ENCODE measurements at places on chromosomes 16 and 17.

DNA sequence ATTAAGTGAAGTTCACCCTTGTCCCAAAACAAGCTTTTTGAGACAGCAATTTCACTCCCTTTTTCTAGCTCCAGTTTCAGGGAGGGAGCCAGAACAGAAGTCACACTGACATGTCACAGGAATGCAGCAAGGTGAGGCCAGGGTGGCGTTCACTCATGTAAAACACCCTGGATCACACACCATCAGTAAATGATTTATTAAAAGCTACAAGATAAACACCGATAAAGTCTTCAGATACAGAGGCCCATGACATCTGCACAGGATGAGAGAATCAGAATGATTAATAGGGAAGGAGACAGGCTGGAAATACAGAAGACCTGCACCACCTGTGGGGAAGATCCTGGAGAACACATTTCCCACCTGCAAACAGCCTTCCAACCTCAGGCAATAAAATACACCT is 77.5 kb upstream of the DYNLRB2 start:
- DNase-seq = no peak

DNA sequence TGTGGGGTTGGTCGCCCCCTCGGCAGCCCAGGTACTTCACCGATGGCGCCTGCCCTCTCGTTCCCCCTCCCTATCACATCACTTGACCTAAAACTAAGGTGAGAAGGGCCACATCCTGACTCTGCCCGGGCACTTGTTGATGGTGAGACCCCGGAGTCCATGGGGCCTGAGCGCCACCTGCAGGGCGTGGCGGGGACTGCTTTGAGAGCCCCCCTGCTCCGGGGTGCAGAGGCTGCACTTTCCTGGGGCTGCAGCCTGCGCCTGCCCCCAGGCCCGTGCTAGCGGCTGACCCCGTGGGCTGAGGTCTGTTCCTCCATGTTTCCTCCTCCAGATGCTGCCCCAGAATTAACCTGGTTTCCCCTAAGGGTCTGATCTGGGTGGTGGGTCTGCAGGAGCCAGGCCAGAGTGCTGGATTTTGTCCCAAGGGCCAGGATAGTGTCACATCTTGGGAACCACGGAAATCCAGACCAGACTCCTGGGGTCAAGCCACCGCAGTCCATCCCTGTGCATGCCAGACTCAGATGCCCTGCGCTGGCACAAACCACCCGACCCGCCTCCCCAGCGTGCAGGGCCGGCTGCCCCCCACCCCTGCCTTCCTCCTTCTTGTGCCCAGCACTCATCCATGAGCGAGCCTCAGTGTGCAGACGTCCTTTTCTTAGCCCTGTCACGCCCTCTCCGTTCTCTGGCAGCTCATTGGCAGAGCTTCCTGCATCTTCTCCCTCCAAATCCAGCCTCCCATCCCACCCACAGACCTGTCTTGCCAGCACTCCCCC is 2.7 kb downstream of the NDUFAF8 start:
- peak; percentile 9 for DNase-seq

DNA sequence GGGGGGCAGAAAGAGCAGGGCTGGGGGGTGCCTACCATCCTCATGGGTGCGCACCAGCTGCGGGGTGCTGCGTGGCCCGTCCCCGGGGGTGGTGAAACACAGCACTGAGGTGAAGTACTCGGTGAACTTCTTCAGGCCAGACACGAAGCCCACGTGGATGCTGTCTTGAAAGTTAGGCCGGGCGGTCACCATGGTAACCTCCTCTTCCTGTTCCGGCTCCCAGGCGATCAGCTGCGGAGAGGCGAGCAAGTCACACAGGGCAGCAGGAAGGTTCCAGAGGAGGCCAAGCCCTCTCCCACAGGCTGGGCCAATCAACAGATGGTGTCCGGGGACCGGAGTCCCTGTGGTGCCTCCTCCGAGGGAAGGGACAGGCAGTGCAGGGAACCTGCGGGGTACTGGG is 90.1 kb upstream of the CDC42EP4 start:
- peak; percentile 51 for DNase-seq

GRCh38 chr16:6105115-6105514 is 1007.5 kb upstream of the EEF2KMT start:
- no peak for DNase-seq

GRCh38 chr17:17940441-17940911 is 31.7 kb downstream of the TOM1L2 start:
- DNase-seq = no peak

- no peak for DNase-seq
Observed at GRCh38 chr17:65359016-65359415, 202.4 kb downstream of the AXIN2 start.

DNA sequence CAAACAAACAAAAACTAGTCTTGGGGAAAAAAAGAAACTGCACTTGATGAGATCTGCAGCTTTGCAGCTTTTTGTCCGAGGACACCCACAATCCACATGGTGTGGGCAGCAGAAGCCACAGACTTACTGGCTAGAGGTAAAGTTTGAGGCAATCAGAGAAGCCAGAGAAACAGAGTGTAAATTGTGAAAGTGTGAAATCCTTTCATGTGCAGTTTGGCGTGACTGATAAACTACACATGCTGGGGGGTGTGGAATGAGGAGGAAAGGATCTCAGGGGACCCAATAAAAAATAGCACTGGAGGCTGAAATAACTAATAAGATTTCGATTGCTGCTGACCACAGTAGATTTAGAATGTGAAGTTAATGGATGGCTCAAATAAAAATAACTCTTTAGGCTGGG is 42.4 kb upstream of the HOXB13 start:
- DNase-seq = no peak

- DNase-seq = no peak
Observed at GRCh38 chr16:86899757-86900156, 321.4 kb downstream of the FOXL1 start.

DNA sequence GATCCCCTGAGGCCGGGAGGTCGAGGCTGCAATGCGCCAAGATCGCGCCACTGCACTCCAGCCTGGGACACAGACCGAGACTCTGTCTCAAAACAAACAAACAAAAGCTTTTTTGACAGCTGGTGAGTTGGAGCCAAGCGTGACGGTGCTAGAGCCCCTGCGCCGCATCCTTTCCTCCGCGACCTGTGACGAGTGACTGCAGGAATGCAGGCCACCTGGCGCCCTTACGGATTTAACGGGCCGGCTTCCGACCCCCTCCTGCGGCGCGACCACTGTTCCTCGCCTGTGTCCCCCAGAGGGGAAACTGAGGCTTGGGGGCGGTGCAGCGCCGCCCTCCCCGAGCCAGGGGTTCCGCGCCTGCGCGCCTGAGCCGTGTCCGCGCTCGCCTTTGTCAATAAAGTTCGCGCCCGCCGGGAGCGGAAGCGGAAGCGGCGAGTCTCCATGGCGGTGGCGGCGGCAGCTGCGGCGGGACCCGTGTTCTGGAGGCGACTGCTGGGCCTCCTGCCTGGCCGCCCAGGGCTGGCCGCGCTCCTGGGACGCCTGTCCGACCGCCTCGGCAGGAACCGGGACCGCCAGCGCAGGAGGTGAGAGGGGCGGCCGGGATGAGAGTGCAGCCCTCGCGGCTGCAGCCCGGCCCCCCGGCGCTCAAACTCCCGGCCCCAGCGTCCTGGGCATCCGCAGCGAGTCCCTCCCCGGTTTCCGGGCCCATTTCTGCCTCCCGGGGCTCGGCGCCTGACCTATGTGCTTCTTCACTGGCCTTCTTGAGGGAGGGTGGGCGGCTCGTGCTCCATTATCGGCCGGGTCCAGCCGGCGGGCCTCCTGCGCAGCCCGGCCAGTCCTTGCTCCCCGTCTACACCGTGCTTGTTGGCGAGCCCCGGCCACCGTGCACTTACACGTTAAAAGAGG is at the start of gene PGS1:
TSS of gene PGS1 (plus strand) at position 425 of the 906 bp plus-strand sequence. CDS start at position 442, 17 bp downstream.
- peak; percentile 61 for DNase-seq

- DNase-seq = no peak
Observed at GRCh38 chr17:58960068-58960467, 146.6 kb downstream of the TRIM37 start.

DNA sequence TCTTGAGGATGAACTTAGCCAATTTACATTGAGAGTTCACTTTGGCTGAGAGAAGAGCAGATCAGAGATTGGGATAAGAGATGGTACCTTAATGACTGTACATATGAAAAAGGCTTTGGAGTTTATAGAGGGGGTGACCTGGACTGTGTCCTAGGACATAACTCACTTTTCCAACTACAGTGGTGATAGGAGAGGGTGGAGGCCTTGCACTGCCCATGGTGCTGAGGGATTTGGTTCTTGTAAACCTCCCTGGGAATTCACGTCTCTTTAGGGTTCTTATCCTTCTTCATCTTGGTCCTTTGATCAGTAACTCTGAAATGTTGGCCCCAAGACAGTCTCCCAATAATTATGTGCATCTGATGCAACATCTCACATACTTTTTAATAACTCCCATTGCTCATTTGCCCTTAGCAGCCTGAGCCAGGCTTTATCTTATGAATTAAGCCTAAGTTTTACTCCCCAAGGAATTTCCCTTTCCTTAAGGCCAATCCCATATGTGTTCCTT is at the start of gene OR4D1:
TSS of gene OR4D1 (plus strand) at position 455 of the 505 bp plus-strand sequence. CDS start 6,770 bp downstream, outside the sequence.
- no peak for DNase-seq

- DNase-seq = no peak
Observed at GRCh38 chr16:4309102-4309832, 6.6 kb upstream of the GLIS2 start.

- DNase-seq = no peak
Observed at GRCh38 chr17:37694734-37695133, 50.1 kb downstream of the HNF1B start.

DNA sequence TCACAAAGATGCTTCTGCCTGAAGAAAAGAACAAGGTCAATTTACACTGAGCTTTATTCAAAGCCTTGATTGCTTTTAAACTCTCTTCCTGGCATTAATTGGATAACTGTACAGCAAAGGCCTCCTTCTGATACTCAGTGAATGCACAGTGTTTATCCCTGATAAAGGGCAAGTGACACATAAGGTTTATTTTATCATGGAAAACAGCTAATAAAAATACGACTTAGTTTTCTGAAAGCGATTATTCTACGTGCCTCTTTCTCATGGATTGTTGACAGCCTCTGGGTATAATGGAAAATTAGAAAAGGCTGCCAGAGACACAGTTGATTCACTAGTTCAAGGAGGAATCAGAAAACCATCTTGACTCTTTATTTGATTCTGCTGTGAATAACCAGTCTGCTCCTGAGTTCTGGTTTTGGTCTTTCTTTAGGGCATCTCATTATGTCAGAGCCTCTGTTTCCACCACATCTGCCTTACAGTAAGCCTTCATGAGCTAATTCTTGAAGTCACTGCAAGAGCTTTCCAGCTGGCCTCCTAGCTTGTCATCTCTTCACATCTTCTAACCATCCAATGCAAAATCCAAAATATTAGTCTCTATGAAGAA is 212.9 kb downstream of the CNTNAP4 start:
- DNase-seq = no peak

DNA sequence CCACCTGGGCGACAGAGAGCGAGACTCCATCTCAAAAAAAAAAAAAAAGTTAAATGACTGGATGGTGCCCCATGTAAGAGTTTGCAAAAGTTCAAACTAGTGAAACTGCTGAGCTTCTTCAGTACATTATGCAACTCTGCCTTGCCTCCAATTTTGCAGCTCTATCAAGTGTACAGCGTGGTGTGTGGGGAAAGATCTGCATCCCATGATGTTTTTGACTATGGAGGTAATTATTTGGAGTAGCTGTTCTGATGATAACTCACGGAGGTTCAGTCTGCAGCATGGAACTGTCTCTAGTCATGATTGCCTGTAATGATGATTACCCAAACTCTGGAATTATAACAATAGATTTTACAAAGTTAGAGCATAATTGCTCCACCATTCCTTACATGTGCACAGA is 149.6 kb downstream of the PITPNC1 start:
- DNase-seq = no peak

DNA sequence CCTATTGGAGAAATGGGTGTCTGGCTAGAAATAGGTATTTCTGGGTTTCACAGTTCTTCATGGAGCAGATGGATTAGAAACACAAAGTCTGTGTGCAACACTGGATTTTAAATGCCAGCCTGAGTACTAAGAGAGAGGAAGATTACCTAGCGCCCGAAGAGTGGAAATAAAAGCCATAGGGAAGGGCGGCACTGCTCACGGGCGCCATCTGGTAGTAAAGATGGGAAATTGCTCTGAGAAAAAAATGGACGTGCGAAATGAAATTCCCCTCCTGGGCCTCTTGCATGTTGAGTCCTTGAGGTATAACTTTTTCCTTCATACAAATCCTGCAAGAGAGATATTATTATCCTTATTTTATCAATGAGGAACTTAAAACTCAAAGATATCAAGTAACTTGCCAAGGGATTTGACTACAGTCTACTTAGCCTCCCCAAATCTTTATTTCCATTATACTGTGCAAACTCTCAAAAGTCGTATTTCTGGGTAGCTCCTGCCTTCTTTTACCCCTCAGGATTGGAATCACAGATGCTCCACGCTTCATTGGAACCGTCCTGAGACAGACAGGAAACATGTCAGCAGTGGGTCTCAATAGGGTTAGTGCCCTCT is 72.8 kb downstream of the MMD start:
- peak; percentile 11 for DNase-seq

DNA sequence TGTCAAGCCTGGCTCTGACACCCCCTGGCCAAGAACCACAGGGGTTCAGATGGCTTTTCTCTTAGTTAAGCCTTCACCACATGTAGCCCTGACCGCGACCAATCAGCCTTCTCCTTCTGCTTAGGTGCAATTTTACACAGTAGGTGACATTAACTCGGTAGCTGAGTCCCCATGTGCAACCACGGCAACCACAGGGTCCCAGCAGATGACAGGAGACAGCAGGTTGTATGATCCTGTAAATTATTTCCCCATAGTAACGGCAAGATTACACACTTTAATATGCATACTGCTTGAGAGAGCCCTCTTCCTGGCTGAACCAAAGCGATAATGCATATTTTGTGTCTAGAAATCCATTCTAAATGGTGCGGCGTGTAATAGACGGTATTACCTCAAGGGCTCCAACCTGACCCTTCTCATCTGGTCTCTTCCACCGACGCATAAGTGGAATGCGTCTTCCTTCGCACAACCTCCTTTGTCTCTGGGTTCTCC is 458.7 kb upstream of the ZFHX3 start:
- no peak for DNase-seq

DNA sequence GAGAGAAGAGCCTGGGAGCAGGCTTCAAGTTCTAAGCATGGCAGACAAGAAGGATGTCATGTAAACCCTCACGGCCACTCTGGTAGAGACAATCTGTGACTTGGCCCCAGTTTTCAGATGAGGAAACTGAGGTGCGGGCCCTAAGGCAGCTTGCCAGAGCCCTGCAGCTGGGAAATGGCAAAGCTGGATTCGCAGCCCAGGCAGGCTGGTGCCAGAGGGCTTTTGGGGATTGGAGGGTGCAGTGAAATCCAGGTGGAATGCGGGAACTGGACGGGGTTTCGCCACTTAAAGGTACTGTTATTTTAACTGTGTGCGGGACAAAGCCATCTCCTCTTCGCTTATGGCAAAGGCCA is 477 bp upstream of the OSGIN1 start:
- no peak for DNase-seq

DNA sequence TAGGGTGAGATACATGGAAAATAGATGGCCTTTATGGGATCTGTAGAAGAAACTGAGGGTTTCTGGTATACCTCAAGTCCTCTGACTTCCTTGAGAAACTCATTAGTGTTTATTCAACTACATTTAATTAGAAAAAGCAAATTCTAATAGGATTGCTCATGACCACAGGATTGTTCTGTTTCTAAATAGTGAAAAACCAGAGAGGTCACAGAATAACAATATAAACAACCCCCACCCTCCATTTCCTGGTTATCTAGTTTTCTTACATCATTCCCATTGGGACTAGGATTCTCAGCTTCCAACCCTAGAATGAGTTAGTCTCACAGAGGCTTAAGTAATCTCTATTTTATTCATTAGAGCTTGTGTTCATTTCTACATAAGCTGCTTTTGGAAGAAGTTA is 30.0 kb downstream of the SF3B3 start:
- DNase-seq = no peak

- DNase-seq = no peak
Observed at GRCh38 chr17:72004011-72004427, 116.8 kb upstream of the SOX9 start.

GRCh38 chr16:12089492-12090150 is 113.1 kb downstream of the SNX29 start:
- no peak for DNase-seq

Measured in anterior cingulate cortex (tissue), 58 donors.